Liver (tissue), 10 donors: ENCODE measurements at places on chromosomes 4 and X.
A peak's percentile ranks its signal among the peaks of the same experiment; 100 is the strongest.

GRCh38 chr4:10688846-10689245 lies 4.3 kb upstream of the CLNK start:
- DNase-seq, result no peak

GRCh38 chr4:75036046-75036830 lies 103.3 kb downstream of the PARM1 start:
- no peak for DNase-seq

GRCh38 chr4:62495032-62495431 lies 1294.9 kb downstream of the ADGRL3 start:
- DNase-seq, result no peak

DNA sequence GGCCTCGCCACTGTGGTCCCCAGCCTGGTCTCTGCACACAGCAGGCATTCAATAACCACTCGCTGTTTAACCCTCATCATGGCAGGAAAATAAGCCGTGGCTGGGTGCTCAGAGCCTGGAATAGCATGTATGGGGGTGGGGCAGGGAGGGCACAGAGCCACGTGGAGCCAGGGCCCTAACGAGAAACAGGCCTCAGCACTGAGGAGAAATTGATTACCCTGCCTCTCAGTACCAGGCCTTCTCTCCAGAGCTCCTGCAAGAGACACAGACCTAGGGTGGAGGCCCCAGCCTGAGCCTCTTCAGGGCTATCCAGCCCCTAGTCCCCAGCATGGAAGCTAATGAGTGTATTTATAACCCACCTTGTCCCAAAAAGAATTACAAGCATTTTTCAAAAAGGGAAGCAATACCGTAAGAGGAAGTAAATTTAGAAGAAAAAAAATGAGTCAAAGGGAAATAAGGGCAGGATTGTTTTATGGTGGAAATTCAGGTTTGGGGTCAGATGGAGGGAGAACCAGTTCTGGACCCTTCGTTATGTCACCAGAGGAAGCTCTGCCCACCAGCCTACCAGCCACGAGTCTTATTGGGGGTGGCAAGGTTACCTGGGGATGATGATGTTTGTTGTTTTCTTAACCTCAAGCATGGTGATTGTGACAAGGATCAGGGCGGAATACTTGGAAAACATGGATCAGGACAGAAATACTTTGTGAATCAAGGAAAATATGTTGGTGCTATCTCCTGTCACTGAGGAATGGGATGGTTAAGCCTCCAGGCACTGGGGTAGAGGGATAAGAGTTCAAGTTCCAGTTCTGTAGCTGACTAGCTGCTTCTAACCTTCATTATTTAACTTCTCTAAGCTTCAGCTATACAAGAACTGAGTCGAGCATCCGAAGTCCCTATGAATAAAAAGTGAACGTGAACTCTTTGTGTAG lies 101.9 kb upstream of the RBPJ start:
- DNase-seq, result no peak

DNA sequence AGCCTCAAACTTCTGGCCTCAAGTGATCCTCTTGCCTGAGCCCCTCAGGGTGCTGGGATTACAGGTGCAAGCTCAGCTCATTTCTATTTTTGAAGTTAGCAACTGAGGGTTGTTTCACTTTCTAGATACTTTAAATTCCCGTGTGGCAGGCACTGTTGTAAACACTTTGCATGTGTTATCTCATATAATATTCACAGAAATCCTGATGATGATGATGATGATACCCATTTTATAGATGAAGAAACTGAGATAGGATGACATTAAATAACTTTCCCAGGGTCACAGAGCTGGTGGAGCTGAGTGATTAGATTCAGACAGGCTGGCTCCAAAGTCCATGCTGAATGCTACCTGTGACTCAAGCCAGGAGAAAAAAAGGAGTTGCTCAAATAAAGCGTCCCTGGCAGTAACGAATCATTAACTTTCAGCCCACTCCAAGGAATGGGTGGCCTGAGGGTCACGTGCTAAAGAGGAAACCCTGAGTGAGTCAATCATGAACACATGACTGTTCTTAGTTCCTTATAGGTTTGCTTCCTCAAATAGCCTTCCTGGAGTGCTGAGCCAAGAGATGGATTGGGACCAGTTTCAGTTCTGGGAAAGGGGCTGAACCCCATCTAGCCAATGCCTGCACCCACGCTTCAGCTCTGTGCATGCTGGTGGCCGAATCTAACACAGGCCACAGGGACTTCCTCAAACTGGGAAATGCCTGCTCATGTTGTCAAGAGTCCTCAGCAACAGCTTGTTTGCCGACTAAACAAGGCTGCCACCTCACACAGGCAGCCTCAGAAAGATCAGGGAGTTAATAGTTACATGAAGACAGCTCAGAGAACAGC lies 52.8 kb downstream of the RBM47 start:
- DNase-seq, result peak; percentile 55
